Stimulated activated CD8-positive, alpha-beta memory T cell treated with anti-CD3 and anti-CD28 coated beads, Interleukin-15, amount 100 ng/mL, for 24 hours (primary cell): ENCODE measurements at places on chromosomes 6 and 20.

DNA sequence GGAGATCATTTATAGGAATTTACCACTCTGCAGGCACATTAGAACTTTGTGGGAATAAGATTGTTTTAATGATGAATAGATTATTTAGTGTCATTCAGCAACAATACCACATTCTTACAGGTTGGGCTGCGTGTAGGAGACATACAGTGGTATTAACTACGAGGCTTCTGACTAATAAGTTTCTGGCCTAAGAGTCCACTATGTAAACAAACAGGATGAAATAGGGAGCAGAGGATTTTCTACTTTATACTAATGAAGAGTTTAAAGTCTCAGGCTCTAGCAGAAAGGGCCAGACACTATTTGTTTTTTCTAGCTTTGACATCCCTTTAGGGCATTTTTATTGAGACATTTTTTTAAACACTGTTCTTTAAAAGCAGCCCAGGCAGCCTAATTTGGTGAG, 75.6 kb downstream of the SLC24A3 start:
- no peak for DNase-seq

DNA sequence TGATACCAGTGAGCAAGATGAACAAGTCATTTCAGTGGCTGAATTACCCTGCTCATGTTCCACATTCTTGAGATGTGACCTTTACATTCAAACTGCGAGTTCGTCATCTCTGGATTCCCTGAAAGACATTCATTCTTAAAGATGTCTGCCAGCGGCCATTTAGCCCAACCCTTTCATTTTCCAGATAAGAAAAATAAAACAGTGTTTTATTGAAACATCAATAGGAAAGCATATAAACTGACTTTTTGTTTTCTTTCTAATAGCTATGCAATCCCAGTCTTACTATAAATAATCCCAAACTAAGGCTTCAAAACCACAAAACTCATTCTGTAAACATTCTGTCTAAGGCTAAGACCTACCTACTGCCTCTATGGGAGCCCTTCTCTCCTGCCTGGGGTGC, 134.0 kb downstream of the SAMD5 start:
- no peak for DNase-seq

- DNase-seq = no peak
These were observed 33.3 kb upstream of the KIF16B start for GRCh38 chr20:16606468-16607070.

DNA sequence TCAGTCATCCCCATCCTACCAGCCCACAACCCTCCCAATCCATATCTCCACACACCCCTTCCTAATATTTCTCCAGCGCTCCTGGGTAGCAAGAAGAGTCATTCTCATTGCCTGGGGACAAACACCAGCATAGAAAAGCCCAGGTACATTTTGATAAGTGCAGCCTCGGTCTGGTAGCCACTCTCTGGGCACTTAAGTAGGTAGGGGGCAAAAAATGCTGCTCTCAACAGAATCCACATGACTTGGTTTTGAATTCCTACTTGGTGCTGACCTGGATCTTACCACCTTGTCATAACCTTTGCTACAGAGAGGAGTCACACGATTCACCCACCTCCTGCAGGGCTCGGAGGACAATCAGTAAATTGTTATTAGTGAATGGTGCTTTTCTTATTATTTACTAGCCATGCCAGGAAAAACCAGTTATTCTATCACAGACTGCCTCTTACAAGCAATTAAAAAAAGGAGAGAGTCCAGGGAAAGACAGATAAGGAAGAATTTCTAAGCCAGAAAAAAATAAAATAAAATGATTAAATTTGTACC, 249.1 kb downstream of the LY86 start:
- no peak for DNase-seq

- no peak for DNase-seq
These were observed 33.9 kb downstream of the SCAF8 start for GRCh38 chr6:154767003-154767723.

DNA sequence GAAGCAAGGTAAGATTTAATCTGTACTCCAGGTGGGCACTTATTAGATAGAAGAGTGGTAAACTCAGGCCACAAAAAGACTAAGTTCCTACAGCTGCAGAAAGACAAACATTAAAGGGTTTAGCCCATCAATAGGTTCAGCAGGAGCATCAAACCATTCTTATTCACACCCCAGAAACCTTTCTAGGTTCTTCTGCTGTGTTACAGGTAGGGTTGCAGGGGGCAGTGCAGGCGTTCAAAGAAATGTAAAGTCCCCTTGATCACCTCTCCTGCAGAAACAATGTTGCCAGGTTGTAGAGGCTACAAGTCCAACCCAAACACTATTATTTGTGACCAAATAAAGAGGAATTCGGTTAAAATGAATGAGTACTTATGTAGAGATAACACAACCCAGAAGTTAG, 31.8 kb downstream of the PHACTR1 start:
- no peak for DNase-seq

DNA sequence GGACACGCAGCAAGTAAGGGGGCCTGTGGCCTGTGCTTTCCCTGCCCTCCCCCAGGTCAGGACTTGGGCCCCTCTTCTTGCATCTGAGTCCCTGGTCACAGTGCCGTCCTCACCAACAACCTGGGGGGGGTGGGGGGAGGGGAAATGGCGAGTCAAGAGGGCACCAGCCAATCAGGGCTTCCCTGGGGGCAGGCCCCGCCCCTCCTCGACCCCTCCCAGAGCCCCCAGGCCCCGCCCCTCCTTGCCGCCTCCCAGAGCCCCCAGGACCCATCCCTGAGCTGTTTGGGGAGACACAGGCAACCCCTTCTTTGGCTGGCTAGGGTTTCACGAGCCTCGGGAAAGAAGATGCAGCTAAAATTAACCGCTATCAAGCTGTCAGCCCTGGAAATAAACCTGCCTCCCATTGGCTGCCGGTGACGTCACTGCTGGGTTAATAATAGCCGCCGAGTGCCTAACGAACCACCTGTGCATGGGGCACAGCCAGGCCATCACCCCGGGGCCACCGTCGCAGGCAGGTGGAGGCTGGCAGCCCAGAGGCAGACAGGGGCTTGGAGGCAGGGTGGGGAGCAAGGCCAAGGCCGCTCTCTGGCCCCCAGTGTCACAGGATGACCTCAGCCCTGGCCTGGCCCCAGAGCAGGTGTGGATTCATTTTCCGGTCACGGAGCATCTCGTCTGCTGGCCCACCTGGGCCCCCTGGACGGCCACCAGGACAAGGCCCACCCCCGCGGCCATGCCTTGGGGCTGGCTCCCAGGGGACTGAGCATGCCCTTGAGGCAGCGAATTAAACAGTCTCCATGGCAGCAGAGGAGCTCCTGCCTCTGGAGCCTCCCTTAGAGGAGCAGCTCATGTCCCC, 3.2 kb upstream of the EEF1A2 start:
- no peak for DNase-seq

GRCh38 chr6:153729189-153729588, 309.9 kb upstream of the OPRM1 start:
- no peak for DNase-seq

GRCh38 chr20:22611636-22612035, 27.3 kb upstream of the FOXA2 start:
- DNase-seq = no peak
